ENCODE measurements at places on chromosomes 6 and 20.
A peak's percentile ranks its signal among the peaks of the same experiment; 100 is the strongest.

- DNase-seq, result no peak
Observed at GRCh38 chr20:2800521-2801285, at the start of gene CPXM1. Gene CPXM1, minus strand, starts transcription at chr20:2800627. Its CDS starts 55 bp downstream, at chr20:2800572.

- peak; percentile 80 for DNase-seq
Observed at GRCh38 chr6:45377043-45377553, 636 bp downstream of the SUPT3H start.

GRCh38 chr6:37582306-37582705 lies 82.6 kb upstream of the CCDC167 start:
- no peak for DNase-seq

- no peak for DNase-seq
Observed at GRCh38 chr6:133724726-133725125, 164.2 kb upstream of the TCF21 start.

GRCh38 chr20:9140162-9140760 lies 71.4 kb downstream of the PLCB4 start:
- no peak for DNase-seq

DNA sequence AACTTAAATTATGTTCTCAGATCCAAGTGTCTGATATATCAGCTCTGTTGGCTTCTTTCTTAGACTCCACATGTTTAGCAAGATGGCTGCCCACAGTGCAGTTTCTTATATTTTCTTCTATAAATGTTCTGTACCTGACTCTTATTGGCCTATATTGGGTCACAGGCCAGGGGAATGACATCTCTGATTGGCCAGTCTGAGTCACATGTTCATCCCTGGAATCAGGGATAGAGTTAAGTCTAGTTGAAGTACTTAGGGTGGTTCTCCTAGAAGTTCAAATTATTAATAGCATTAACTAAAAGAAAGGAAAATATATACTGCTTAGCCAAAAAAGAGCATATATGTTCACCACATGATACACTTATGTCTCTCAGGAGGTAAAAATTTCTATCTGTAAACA lies 105.3 kb upstream of the SLC22A16 start:
- DNase-seq, result no peak

DNA sequence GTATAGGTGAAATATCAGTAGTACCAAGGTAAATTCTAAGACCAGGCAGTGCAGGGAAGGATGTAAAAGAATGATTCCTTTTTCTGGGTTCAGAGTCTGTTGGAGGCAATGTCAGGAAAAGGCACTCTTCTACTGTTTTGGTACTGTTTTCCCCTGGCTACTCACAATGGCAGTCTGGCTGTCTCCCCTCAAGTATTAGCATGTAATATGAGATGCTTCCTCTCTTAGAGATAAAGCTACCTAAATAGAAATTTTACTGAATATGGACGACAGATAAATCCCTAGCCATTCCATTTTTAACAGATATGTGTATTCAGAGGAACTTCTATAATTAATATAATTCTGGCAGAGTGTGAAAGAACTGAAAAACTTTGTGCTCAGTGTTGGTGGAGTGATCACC lies 3.5 kb downstream of the RNF8 start:
- DNase-seq, result no peak

- DNase-seq, result no peak
Observed at GRCh38 chr6:23316131-23316530, 746.8 kb downstream of the HDGFL1 start.

DNA sequence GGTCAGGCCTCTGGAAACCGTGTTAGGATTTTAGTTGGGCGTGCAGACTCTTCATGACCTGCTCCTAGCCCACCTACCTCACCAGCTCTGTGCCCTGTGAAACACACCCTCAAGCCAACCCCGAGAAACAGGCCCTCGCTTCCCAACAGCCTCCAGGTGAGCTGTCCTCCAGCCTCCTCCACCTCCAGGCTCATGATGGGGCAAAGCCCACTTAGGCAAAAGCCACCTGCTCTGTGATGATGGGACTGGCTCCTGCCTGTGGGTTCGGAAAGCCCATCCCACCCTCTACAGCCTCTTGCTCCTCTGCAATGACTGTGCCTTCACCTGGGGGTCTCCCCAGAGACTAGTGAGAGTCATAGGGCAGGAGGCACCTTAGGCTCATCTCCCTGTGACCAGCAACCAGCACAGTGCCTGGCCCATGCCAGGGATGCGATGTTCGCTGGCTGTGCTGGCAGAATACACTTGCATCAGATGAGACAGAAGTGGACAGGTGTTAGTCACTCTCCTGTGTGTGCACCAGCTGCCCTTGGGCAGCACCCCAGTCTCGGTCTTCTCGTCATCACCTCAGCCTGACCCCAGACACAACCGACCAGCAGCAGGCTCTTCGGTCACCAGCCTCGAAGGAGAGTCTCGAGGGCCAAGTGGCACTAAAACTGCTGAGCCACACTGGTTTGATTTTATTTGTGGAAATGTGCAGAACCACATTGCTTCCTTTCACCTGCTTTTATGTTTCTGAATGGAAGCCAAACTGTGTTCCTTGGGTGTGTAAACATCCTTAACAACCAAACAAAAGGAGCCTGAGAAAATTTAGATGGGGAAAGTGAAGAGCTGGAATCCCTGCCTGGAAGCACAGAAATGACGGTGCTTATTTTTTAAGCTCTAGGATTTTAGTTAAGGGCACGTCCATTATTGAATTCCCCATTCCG lies 10.7 kb downstream of the PXDC1 start:
- DNase-seq, result no peak

DNA sequence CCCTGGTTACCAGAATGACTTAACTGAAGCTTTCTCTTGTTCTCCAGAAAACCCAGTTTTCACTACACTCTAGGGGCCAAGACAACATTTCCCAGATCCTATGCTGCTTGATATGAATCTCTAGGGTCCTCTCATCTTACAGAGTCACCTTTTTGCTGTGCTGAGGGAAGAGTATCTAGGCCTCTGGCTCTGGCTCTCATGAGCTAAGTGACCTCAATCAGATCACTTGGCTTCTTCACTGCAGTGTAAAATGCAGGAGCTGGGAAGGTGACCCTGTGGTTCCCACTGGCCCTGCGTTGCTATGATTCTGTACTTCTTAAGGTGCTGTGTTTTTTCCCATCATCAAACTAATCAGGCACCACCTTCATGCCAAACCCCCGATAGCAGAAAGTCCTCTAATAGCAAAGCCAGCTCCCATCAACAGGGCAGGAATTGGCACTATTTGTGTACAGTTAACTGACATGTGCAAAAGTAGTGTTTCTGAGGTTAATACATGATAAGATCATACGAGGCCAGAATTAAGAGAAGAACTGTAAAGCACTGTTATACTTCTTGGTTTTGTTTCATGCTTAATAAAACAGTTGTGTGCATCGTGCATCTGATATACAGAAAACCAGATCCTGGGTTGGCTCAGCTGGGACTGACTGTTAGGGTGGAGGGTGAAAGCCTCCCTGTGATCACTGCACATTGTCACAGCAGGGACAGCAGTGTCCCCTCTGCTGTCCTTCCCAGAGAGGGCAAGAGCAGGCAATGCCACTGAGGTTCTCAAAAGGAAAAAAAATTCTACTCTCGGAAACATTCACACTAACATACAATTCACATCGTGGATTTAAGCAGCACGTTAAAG lies 46.7 kb downstream of the CNKSR3 start:
- DNase-seq, result no peak

DNA sequence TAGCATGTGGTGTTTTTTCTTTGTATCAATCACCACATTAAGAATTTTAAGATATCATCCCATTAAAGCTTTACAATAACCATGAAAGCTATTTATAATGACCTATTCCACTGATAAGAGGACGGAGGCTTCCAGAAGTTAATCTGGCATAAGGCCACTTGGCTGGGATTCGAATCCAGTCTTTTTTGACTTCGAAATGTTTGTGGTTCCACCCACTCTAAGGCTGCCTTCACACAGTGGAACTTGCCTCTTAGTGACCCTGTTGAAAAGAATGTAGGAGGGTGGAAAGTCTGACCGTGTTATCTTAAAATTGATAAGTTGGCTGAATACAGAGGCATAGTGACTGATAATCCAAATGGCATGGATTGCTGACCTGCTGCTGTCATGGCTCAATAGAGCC lies 959.7 kb downstream of the KIF16B start:
- no peak for DNase-seq

- no peak for DNase-seq
Observed at GRCh38 chr20:21433329-21433890, 36.1 kb upstream of the NKX2-4 start.

GRCh38 chr6:154093231-154094044 lies 54.4 kb downstream of the OPRM1 start:
- no peak for DNase-seq

DNA sequence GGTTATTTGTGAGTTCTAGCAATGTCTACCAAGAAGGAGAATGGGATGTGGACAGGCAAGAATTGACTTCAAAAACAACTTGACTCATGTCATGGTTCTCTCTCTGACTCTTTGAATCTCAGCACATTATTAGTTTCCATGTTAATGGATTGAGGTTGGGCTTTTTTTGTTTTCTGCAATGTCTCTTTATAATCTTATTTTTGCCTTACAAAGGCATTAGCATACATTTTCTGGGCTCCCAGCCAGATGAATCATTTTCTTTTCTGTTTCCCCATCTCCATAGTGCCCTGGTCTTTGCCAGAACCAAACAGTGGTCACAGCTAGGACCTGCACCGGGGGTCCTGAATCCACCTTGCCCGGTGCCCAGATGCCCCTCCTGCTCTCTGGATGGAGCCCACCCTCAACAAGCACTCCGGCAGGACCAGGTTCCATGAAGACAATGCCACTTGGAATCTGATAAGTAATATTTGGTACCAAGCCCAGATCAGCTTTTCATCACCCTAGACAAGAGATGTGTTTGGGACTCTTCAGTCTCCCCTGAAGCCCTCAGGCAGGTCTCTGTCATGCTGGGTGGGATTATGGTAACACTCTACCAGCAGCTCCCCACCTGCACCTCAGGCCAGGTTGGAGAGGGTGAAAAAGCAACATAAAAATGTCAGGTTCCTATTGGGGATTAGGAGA lies 266.7 kb upstream of the SULF2 start:
- DNase-seq, result no peak

DNA sequence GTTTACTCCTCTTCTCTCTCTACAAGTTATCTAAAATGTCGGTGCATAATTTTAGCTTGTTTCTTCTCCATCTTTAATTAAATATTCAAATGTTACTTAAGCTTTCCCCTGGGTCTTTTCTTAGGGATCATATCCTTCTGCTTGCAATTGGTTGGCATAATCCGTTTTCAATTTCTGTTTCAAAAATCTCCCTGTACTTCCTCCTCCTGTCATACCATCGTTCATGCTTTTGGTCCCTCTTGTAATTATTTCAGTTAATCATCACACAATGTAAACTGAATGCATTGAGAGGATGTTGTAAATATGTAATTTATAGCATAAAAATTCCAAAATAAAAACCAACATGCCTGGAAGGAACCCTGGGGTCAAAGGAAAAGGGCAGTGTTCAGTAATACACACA lies 189.2 kb upstream of the RAB32 start:
- DNase-seq, result no peak

DNA sequence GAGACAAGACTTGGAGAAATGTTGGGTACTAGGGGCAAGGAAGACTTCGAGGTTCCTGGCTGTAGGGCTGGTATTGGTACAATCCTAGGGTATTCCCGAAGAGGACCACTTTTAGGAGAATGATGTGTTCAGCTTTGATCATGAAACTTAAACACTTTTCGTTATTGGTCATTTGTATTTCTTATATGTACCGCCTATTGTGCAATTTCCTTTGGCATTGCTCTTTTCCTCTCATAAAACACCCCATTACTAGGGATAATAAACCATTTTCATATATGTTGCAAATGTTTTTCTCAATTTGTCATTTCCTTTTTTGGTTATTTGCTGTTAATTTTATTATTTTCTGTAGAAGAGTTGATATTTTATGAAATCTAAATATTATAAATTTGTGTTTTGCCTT lies 18.9 kb upstream of the ARFGEF3 start:
- DNase-seq, result no peak

GRCh38 chr6:151561238-151561637 lies 67.4 kb downstream of the CCDC170 start:
- DNase-seq, result no peak

- DNase-seq, result no peak
Observed at GRCh38 chr20:20685635-20686034, 26.8 kb downstream of the RALGAPA2 start.

GRCh38 chr6:28245206-28245941 lies 6.7 kb downstream of the ZKSCAN4 start:
- no peak for DNase-seq

- no peak for DNase-seq
Observed at GRCh38 chr6:105326833-105327770, 75.8 kb downstream of the PREP start.

DNA sequence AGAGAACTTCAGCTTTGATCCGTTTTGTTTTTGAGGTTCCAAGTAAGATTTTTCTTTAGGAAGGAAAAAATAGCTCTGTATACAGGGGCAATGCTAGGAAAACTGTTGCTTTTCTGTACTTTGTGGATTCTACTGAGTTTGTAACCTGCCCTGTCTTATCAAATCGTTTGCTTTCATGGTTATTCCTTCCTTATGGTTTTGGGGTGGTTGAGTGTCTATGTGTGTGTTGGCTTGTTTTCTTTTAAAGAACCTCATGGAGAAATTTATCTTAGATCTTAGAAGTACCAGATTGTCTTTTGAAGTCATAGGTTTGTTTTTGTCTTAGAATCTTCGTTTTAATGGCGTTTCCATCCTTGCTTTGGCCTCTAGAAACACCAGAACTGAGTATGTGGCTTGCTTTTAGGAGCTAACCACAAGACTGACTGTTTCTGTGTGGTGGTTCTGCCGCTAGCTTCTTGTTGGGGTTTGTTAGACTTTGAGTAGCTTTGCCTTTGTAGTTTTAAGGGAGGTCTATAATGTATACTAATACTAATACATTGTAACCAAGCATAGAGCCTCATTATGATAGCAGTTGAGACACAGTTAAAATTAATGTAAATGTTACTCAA lies 86.8 kb downstream of the RPP40 start:
- no peak for DNase-seq

DNA sequence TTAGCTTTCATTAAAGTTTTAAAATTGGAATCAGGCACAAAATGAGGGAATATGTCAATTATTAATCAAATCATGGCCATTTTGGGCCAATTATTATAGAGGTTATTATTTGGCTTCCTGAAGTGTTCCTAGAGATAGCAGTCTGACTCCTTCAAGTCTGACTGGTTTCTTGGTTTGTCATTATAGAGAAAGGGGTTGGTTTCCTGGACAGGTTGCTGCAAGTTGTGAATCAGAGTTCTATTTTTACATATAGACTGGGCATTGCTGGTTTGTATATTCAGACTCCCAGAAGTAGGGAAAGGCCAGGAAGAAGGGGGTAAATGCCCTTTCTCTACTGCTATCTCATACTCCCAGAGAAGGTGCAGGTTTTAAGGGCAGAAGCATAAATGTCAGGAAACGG lies 121.4 kb upstream of the CEP162 start:
- no peak for DNase-seq

GRCh38 chr6:146543940-146544615 lies 445 bp downstream of the RAB32 start:
- no peak for DNase-seq

Measured in activated gamma-delta T cell treated with Interleukin-2 at 50 U/mL for 16 hours (primary cell).